ENCODE measurements at places on chromosomes 2 and 18.

GRCh38 chr2:58856100-58856499, 615.0 kb upstream of the FANCL start:
- DNase-seq = no peak

DNA sequence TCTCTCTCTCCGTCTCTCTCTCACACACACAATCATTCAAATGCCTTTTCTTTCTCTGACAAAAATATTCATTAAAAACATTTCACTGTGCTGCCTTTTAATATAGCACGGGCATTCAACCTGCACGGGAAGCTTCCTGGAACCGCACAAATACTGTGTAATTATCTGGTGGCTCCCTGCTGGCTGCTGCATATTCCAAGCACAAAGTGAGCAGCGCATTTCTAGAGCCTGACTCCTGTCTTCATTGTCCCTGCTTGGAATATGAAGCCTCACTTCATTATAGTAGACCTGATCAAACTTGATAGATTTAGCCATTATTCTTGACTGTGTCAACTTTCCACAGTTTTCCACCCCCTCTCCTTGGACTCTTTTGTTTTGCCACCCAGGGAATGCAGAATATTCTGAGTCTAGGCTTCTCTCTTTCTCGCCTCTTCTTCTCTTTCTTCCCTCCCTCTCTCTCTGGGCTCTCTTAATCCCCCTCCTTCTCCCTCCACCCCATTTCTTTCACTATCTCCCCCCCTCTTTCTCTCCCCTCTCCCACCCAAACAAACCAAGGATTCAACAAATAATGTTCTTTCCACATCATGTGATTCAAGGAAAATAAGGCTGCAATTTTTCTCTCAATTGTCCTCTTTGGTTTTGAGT, 672.1 kb upstream of the FANCL start:
- no peak for DNase-seq

- no peak for DNase-seq
These were observed 18.2 kb downstream of the HPCAL1 start for GRCh38 chr2:10320933-10321332.

DNA sequence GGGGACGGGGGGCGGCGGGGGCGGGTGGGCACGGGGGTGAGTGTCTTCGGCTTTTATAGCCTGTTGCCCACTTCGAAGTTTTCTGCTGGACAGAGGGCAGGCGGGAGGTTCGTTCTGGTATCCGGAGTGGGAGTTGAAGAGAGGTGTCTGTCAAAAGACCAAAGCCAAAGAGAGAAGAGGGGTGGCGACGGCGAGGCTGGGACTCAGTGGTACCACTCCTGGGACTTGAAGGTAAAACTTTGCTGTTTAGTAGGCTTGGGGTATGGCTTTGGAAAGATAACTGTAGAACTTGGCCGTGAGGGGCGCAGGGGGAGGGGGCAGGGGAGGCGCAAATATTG, 215.8 kb upstream of the DTNA start:
- DNase-seq = no peak

GRCh38 chr2:214631406-214631805, 178.1 kb downstream of the BARD1 start:
- no peak for DNase-seq

DNA sequence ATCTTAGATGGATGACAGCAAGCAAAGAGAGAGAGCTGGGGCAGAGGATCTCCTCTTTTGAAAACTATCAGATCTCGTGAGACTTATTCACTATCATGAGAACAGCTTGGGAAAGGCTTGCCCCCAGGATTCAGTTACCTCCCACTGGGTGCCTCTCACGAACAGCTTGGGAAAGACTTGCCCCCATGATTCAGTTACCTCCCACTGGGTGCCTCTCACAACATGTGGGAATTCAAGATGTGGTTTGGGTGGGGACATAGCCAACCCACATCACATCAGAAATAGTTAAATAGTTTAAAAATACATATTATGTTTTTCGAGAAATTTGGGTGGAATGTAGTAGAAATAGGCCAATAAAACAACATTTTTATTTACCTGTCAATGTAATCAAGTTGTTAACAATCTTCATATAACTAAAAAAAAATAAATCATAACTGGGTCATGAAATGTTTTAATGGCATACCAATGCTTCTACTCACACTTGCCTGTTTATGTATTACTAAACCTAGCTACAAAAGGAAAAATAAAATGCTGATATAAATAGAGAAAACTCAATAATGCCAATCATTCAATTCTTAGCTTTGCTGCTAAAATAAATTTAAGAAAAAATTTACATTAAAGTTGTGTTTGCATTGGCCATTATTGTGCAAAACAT, 608.9 kb downstream of the SUCLG1 start:
- DNase-seq = peak; percentile 54

DNA sequence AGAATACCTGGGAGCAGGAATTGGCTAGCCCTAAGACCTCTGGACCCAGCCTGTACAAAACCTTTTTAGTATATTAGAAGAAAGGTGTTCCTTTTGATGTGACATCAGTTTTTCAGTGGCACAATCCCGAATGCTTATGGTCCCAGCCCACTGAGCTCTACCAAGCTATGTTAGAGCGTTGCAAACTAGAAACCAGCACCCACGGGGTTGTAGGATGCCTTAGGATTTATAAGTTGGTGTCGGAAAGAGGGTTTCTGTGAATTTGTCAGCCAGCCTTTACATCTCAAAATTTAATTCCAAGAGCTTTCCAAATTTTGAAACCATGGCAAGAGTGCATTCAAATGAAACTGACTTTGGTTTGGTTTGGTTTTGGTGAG, 499 bp upstream of the LMAN1 start:
- DNase-seq = no peak
